ENCODE measurements at places on chromosomes 3 and 15.

DNA sequence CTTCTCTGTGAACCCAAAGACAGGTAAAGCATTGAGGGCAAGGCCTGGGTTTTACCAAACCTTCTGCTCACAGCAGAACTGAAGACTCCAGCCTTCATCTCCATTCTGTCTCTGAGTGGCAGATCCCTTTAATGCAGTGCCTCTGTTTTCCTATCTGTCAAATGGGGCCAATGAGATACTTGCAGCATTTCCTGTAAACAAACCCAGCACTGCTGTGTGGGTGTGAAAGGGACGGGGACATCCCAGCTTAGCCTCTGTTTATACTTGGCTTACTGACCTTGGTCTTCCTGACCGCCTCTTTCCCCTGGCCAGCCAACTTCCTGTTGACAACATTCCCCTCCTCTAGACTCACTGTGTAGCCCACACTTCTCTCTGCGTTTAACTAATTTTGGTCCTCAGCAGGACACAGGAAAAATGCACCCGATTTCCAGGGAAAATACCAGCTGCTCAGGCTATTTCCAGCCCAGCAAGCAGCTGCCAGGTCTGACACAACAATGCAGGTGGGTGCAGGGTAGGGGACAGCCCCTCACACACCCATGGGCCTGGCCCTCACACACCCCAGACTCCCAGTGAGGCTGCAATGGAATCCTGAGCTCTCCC is 105.9 kb upstream of the HERC1 start:
- DNase-seq: no peak

DNA sequence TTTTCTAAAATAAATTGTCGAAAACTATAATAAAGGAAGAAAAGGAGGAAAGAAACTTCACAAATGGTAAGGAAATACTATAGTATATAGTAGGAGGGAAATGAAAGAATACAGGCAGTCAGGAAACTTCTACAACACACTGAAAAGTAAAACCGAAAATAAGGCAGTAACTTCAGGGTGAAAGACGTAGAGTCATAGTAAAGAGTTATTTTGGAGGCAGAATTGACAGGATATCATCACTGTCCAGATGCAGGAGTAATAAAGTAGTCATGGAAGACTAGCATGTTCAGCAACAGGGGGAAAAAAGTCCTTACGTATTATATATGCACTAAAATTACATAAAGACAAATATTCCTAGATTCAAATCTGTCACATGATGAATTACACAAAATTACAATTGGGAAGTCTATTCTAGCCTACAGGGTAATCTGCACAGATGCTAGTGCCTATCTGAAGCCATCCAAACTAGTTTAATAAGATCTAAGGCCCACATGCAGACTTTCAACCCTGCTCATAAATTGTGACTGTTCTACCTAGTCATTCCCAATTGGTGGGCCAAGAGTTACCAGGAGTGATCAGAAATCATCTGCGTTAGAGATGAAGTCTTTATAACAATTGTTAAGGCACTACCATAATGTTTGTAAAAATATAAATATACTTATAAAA is 14.0 kb downstream of the VPS13C start:
- no peak for DNase-seq

- DNase-seq: no peak
These were observed 244.4 kb upstream of the TOPAZ1 start for GRCh38 chr3:43997316-43997715.

DNA sequence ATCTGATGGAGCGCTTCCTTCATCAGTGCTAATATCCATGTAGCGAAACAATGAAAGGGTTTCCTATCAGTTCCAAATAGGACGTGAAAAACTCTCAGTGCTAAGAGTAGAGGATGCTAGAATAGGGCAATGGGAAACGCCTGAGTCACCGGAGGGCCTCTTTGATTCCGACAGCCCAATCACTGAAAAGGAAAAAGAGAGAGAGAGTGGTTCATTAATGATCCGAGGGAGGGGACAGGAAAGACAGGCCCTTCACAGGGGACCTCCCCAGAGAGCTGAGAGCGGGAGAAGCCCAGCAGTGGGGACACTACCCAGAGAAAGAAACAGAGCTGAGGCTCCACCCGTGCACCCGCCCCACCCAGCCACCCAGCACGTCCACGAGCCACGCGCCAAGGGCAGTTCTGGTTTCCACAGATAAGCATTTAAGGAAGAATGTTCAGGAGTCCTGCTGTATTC is 76.9 kb downstream of the RPN1 start:
- DNase-seq: no peak

GRCh38 chr3:139797724-139798343 is 120.1 kb upstream of the NMNAT3 start:
- no peak for DNase-seq

All from activated gamma-delta T cell (primary cell).